Activated naive CD4-positive, alpha-beta T cell treated with anti-CD3 and anti-CD28 coated beads for 36 hours (primary cell): ENCODE measurements at places on chromosomes 2 and 18. TPM values are rescaled to one million over a fixed set of nuclear protein-coding genes. Genes with fewer than 3 reads are reported as not detected.

GRCh38 chr2:236628981-236629605, 59.5 kb downstream of the ACKR3 start:
- H3K4me1 ChIP-seq: no peaks in the 10 kb centered on the region
- no peak overlapping the region for H3K4me3 ChIP-seq
- DNase-seq: no peak
- H3K36me3 ChIP-seq: no peaks in the 10 kb centered on the region
- H3K27me3 ChIP-seq: no peaks in the 10 kb centered on the region

DNA sequence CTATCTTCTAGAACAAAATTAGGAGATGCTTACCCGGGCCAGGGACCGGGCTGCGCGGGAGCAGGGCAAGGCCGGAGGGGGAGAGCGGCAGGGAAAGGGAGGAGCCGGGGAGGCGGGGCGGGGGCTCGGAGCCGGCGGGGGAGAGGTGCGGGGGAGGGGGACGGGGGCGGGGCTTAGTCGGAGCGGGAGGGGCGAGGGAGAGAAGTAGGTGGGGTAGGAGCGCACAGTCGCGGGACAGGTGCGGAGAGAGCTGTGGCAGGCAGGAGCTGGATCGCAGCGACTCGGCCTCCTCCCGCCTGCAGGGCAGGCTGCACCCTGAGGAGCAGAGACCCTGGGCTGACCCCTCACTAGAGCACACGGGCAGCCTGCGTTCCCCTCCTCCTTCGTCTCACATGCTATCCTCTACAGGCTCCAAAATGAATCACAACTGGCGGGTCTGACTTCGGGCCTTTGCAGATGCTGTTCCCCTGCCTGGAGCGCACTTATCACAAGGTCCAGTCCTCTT, 290.3 kb downstream of the CELF4 start:
- H3K36me3 ChIP-seq: peaks cover 5% of the 10 kb centered on the region
- H3K27ac ChIP-seq: no peak overlapping the region
- DNase-seq: no peak

GRCh38 chr2:213220967-213221603, 63.2 kb upstream of the SPAG16 start:
- no peak overlapping the region for H3K4me3 ChIP-seq
- H3K4me1 ChIP-seq: no peaks in the 10 kb centered on the region
- no peaks in the 10 kb centered on the region for H3K36me3 ChIP-seq
- H3K27me3 ChIP-seq: peaks cover 11% of the 10 kb centered on the region
- H3K27ac ChIP-seq: no peak overlapping the region
- no peak for DNase-seq

DNA sequence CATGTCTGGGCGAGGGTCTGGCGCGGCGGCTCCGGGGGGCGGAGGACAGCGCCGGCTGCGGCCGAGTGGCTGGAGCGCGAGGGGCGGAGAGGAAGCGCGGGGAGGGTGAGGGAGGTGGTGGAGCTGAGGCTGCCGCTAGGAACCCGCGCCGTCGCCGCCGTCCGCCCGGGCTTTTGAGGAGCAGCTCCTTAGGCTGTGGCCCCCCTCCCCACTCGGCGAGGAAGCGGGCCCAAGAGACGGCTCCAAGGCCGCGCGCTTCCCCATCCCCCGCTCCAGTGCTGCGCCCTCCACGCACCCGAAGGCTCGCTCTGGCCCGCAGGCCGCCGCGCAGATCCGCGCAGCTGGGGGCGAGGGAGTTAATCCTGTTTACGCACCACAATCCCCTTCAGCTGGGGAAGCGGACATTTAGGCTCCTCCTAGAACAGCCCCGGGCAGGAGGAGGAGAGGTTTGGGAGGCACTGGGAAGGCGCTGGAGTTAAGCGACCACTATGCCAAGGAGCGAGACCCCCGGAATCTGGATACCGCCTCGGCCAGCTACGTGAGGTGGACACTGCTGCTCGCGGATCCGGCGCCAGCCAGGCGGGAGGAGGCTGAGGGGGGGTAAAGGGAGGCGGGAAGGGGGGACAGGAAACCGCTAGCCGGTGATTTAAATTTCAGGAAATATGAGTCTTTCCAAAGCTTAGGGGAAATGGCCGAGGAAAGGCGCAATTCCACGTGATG, at the start of gene CNRIP1:
CNRIP1 (minus strand) TSS at position 552 of the 720 bp plus-strand sequence; CDS start at position 3, 549 bp downstream.
- no peak within 1 kb of the TSS for H3K27ac ChIP-seq
- H3K36me3 ChIP-seq: no peaks in the 10 kb centered on the region
- peaks cover 45% of the 10 kb centered on the region for H3K27me3 ChIP-seq
- H3K4me1 ChIP-seq: peaks cover 9% of the 10 kb centered on the region

GRCh38 chr18:12036201-12036751, 55.0 kb downstream of the IMPA2 start:
- H3K4me1 ChIP-seq: peaks cover under 1% of the 10 kb centered on the region
- H3K36me3 ChIP-seq: no peaks in the 10 kb centered on the region
- no peak overlapping the region for H3K4me3 ChIP-seq
- no peak overlapping the region for H3K27ac ChIP-seq

- H3K27ac ChIP-seq: peak overlapping the region; percentile 99
- H3K4me3 ChIP-seq: peak overlapping the region; percentile 99
- H3K36me3 ChIP-seq: peaks cover 4% of the 10 kb centered on the region
- H3K27me3 ChIP-seq: no peaks in the 10 kb centered on the region
Measured at GRCh38 chr2:63840081-63840784, 1.5 kb upstream of the UGP2 start.

- DNase-seq: no peak
- H3K4me1 ChIP-seq: peaks cover 5% of the 10 kb centered on the region
- peaks cover 18% of the 10 kb centered on the region for H3K27me3 ChIP-seq
- no peak overlapping the region for H3K4me3 ChIP-seq
Measured at GRCh38 chr2:238689871-238690389, 158.0 kb upstream of the TWIST2 start.

GRCh38 chr2:32484937-32485336, 128.1 kb downstream of the BIRC6 start:
- no peak overlapping the region for H3K4me3 ChIP-seq
- DNase-seq: no peak
- peaks cover 28% of the 10 kb centered on the region for H3K36me3 ChIP-seq
- H3K4me1 ChIP-seq: peaks cover 3% of the 10 kb centered on the region
- peak overlapping the region; percentile 0 for H3K27ac ChIP-seq

- H3K36me3 ChIP-seq: peaks cover 8% of the 10 kb centered on the region
- no peak overlapping the region for H3K4me3 ChIP-seq
- H3K27me3 ChIP-seq: no peaks in the 10 kb centered on the region
- peak; percentile 75 for DNase-seq
- H3K4me1 ChIP-seq: peaks cover 32% of the 10 kb centered on the region
Measured at GRCh38 chr2:136206613-136207012, 88.7 kb upstream of the CXCR4 start.

DNA sequence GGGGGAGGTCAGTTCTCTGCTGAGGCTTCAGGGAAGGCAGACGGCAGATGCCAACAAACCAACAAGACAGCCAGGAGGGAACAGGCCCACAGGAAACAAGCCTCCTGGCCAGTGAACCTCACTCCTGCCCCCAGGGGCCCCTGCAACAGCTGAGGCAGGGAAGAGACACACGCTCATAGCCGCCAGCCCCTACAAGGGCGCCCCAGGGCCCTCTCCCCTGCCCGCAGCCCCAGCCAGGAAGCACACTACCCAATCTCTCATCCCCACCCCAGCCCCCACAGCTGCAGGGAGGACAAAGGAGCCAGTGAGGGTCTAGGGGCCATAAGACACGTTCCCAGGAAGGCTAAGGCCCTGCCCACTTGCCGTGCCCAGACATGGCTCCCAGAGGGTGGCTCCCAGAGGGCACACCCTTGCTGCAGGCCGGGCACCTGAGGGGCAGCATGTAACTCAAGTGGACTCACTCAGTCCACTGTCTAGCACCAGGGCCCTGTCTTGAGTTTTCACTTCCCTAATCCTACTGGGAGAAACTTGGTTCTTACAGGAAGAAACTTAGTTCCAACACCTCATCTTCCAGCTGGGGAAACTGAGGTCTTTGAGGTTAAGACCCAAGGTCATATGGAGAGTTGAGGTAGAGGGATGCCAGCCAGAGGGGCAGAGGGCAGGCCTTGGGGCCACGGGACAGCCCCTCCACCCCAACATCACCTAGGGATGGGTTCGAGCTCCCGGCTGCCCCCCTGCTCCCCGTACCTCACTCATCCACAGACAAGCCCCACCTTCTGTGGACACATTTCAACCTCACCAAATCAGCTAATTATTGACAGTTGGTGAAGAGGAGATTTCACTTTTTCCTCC, 37.3 kb downstream of the EMX1 start:
- no peak overlapping the region for H3K4me3 ChIP-seq
- H3K4me1 ChIP-seq: peaks cover 6% of the 10 kb centered on the region
- no peak for DNase-seq
- no peak overlapping the region for H3K27ac ChIP-seq
- H3K36me3 ChIP-seq: no peaks in the 10 kb centered on the region

GRCh38 chr18:68233018-68233417, 481.9 kb downstream of the TMX3 start:
- no peak for DNase-seq
- no peak overlapping the region for H3K27ac ChIP-seq
- H3K4me3 ChIP-seq: no peak overlapping the region
- H3K27me3 ChIP-seq: no peaks in the 10 kb centered on the region

DNA sequence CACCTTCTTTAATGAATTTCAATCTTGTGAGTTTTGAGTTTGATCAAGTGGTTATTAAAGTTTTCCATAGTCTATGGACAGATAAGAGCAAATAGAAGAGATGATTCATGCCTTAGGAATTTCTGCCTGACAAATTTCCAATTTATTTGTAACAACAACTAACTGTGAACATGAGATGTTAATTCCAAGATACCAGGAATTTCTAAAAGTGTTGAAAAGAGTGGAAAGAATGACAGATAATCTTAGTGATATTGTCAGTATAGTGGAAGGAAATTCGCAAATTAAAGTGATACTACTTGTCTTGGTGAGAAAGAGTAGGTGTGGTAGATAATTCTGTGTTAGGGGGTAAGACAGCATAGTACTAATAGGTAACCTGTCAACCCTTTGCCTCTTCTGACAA, 82.4 kb downstream of the AGPS start:
- peak overlapping the region; percentile 16 for H3K27ac ChIP-seq
- H3K4me3 ChIP-seq: no peak overlapping the region
- no peak for DNase-seq

- H3K4me1 ChIP-seq: peaks cover 37% of the 10 kb centered on the region
- no peak overlapping the region for H3K27ac ChIP-seq
- H3K27me3 ChIP-seq: no peaks in the 10 kb centered on the region
- no peak for DNase-seq
- no peak overlapping the region for H3K4me3 ChIP-seq
- peaks cover 20% of the 10 kb centered on the region for H3K36me3 ChIP-seq
Measured at GRCh38 chr2:160288324-160288723, 88.3 kb upstream of the ITGB6 start.

DNA sequence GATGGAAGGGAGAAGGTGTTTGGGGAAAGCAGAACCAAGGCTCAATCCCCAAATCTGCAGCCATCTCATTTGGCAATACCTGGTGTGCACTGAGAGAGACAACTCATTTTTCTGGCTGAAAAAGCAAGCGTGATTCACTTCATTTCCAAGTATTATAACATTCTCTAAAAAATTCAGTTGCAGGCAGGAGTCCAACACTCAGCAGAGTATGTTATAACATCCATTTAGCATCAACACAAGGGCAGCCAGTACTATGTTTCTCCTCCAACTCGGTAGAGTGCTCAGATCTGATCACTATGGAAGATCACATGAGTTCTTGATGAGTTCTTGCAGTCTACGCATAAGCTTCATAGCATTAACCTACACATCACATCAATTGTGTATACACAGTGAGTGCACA, 99.4 kb upstream of the PID1 start:
- no peak for DNase-seq
- no peak overlapping the region for H3K27ac ChIP-seq
- peaks cover 3% of the 10 kb centered on the region for H3K27me3 ChIP-seq
- no peaks in the 10 kb centered on the region for H3K36me3 ChIP-seq
- no peaks in the 10 kb centered on the region for H3K4me1 ChIP-seq
- H3K4me3 ChIP-seq: no peak overlapping the region

DNA sequence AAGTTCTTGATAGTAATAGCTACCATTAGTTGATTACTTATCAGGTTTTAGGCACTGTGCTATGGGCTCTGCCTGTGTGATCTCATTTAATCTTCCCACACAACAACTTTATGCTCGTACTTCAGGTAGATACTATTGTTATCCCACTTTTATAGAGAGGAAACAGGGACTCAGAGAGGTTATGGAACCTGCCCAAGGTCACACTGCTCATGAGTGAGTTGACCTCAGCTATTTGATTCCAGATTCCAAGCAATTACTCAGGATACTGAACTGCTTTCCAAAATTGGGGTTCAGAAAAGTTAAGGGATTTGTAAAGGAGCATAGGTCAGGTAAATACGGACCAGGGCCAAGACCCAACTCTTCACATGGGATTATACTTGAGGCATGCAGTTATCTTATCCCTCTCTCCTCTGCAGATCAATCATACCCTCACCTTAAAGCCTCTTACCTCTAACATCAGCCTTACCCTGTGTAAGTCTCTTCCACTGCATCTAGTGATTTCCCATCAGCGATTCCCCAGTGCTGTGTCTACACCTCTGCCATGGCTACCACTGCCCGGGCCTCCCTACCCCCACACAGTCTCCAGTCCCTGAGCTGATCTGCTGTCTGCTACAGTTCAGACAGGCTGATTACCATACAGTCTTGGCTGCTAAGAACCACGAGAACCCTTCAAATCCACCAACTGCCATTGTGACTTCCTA, 74.4 kb downstream of the ANTXR1 start:
- H3K4me1 ChIP-seq: no peaks in the 10 kb centered on the region
- H3K36me3 ChIP-seq: no peaks in the 10 kb centered on the region

DNA sequence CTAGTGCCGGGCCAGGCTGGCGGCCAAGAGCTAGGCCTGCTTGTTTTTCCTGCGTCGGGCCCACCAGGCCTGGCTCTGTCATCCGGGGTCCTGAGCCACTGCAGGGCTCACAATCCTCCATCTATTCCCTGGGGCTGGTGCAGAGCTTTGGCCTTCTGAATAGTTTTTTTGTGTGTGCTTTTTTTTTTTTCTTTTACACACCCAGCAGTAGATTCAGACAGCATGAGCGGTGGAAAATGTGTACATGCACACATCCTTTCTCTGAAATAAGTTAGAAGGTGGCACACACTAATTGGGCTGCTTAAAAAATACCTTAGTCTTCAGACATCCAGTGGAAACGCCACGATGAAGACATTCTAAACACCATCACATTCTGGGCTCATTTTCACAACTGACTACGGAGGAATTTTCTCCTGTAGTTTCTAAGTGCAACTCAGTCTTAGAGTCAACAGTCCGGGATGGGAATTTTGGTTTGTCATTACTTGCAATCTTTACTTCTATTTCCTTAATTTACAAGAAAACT, 6.1 kb downstream of the ZFP36L2 start:
- DNase-seq: no peak
- H3K27me3 ChIP-seq: no peaks in the 10 kb centered on the region
- H3K27ac ChIP-seq: peak overlapping the region; percentile 98
- peaks cover 49% of the 10 kb centered on the region for H3K4me1 ChIP-seq
- H3K36me3 ChIP-seq: peaks cover 31% of the 10 kb centered on the region
- H3K4me3 ChIP-seq: peak overlapping the region; percentile 93

Gene AGAP1
- 0.95 TPM for total RNA-seq

Gene SCG2
- not detected for total RNA-seq

Gene C2orf80
- not detected for total RNA-seq

Gene UGT1A8
- not detected for total RNA-seq

Gene PLGLB1
- total RNA-seq: 0.37 TPM

Gene THSD7B
- not detected for total RNA-seq

Gene SLC16A14
- total RNA-seq: 1.1 TPM

Gene REEP1
- 0.19 TPM for total RNA-seq
